AG08395 (cell line): ENCODE measurements at places on chromosomes 11 and 22.

DNA sequence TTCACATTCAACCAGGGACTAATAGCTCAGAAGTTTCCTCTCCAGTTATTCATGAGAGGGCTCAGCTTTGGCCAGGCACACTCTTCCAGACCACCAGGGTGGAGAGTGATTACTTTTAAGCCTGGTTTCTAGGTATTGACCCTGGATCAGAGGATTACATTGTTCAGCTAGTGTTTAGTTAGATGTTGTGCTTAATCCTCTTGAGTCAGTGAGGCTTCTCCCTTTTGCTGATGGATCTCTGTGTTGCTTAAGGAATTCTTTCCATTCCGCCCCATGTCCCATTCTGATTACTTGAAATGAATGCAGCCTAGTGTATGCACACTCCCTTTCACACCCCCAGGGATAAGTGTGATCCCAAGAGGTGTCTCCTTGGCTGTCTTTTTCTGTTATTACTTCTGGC is 271.7 kb upstream of the ANO5 start:
- DNase-seq = no peak

DNA sequence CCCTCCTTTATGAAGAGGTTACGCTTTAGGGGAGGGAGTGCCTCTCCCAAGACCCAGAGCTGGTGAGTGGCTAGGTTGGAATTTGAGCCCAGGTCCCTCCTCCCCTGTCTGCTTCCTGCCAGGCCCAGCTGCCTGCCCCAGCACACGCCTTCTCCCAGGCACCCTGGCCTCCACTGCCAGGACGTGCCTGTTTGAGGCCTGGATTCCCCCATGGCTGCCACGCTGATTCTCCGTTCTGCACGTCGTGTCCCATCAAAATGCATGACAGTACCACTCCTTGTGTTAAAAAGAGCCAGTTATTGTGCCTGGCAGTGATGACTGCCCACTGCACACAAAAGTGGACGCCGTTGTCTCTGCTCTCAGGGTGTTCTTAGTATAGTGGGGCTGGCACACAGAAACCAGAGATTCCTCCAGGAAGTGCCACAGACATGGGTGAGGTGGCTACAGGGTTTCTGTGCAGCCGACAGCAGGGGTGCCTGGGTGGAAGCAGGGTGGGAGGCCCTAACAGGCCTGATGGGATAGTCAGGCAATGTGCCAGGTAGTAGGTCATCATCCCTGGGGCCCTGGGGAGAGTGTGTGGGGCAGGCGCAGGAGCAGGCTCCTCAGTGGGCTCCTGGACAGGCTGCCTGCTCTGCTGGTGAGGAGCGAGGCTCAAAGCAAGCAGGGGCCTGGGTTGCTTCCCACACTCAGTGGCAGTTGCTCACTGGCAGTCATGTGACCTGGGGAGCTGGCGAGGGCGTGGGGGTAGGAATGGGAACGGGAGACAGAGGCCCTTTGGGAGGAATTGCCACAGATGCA is 24.2 kb downstream of the MED15 start:
- DNase-seq = peak; percentile 90

GRCh38 chr22:37782340-37783168 is 25.2 kb upstream of the GCAT start:
- peak; percentile 74 for DNase-seq

DNA sequence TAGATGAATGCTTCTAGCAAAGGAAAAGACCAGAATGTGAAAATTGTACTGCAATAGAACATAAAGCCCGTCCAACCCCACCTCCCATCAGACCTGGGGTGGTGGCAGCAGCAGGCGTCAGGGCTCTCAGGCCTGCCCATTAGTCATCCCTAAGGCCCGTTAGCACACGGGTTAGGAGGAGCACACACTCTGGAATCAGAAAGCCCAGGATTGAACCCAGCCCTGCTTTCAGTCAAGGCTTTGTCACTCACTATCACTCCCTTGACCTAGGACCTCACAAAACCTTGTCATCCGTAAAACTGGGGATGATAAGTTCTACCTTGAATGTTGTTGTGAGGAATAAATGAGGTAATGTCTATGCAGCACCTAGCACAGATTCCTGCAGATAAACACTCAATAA is 26.9 kb downstream of the MICAL3 start:
- no peak for DNase-seq

DNA sequence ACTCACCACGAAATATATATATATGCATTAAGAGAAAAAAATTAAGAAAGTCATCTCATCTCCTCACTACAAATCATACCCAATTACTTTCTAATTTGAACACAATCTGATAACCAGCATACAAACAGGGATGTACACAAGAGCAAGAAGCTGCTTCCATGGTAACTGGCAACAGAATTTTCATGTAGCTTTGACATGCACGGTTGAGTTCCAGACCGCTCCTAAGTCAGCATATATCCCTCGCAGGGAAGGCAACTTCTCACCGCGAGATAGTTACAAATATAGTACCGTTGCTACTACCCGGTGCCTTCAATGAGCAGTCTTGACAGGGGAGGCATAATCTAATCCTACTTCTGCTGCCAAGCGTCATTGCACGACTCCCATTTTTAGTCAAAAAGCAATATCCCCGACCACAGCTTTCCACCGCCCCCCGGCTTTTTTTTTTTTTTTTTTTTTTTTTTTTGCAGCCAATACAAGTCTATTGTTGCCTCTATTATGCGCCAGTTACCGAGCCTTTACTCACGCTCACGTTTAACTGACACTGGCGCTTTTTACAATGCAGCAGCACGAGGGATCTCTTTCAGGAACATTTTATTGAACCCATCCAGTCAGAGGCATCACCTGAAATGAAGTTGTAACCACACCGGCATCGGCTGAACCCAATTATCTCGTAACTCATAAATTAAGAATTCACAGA is 2.2 kb downstream of the CADM1 start:
- no peak for DNase-seq

- DNase-seq = no peak
These were observed 238.8 kb upstream of the SYN3 start for GRCh38 chr22:33296941-33297340.

- peak; percentile 67 for DNase-seq
These were observed 53.2 kb downstream of the GRIK4 start for GRCh38 chr11:120564573-120565311.

DNA sequence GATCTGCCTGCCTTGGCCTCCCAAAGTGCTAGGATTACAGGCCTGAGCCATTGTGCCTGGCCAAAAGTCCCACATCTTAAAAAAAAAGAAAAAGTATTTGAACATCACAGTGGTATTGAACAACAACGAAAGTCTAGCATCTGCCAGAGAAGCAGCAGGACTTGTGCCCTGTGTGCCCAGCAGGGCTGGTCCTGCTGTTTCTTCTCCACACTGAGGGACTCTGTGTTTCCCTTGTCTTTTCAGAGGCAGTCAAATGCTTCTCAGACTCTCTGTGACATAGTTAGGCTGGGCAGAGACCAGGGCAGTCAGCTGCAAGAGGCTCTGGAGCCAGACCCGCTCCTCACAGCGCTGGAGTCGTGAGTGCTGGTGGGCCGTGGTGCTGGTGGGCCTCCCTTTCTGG is 56.2 kb downstream of the SBF1 start:
- no peak for DNase-seq

DNA sequence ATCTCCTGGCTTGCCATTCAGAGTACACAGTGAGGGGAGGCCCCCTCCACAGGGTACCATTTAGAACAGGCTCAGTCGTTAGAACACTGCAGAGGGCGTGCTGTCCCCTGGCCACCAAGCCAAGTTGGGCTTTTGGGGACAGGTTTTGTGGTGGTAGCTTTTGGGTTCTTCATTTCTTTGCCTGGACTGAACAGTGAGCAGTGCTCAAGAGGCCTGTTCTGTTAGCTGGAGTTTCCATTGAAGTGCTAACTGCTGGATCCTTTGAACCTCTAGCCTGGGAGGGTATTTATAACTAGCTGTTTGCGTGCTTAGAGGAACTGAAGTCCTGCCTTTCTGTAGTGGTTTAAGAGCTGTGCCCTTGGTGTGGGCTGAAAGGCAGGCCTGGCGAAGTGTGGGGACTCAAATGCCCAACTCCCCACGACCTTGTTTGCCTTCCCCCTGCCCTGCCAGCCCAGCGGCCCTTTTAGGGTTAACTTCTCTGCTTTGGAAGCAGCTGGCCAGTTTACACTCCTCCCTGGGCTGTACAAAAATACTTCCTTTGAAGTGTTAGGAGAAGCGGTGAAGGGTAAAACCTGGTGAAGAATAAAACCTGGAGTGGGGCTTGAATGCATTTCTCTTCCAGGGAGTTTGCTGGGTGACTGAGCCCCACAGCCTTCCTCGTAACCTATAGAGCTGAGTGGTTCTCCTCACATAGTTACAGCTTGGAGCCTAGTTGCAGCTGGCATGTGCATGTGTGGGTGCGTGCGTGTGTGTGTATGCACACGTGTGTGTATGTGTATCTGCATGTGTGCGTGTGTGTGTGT is 34.6 kb downstream of the ZNRF3 start:
- peak; percentile 19 for DNase-seq

GRCh38 chr11:105241136-105241535 is 101.6 kb upstream of the CARD18 start:
- no peak for DNase-seq

- DNase-seq = no peak
These were observed 29.2 kb upstream of the DAGLA start for GRCh38 chr11:61650781-61651571.

DNA sequence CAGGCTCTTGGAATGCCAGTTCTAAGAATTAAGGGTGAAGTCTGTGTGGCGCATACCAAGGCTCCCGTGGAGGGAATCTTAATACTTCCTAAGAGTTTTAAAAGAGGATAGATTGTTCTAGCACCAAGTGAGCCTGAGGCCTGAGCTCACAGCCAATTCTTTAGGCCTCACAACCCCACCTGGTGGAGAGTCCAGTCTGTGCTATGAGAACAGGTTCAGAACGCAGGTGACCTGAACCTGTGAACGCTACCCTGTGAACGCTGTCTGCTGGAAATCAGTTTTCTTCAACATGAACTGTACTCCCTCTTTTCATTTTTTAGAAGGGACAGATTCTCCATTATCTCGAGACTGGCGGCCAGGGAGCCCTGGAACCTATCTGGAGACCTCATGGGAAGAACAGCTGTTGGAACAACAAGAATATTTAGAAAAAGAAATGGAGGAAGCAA is 43.2 kb upstream of the DLAT start:
- peak; percentile 33 for DNase-seq

DNA sequence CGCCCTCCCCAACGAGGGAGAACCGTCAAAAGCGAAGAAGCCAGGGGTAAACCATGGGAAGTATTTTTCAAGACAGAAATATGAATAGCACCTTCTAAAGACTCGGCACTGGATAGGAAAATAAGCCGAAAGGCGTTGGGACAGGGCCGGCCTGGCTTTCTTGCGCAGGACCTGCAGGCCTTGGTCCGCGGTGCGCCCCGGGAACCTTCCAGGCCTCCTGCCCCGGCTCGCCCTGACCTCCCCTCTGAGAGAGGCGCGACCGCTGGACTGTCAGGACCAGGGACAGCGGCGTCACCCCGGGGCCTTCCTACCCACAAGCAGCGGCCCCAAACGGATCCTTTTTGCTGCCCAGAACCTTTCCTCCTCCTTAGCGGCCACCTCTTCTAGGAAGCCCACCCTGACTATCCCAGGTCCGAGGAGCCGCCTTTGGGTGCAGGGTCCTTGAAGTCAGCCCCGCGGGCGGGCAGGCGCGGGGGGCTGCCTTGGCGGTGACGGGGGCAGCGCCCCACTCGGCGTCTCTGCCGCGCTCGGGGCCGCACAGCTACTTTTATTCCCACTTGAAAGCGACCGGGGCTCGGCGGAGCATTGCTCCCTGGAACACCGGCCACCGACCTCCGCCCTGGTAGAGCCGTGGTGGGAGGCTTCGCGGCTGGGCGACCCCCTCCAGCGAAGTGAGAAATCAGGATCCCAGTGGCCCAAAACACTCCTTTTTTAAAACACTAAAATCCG is 650 bp upstream of the MAPK11 start:
- DNase-seq = peak; percentile 72

- DNase-seq = no peak
These were observed 86.5 kb upstream of the HTATIP2 start for GRCh38 chr11:20277014-20277413.

- DNase-seq = no peak
These were observed 2.9 kb upstream of the LRRC10B start for GRCh38 chr11:61505640-61506155.

- DNase-seq = no peak
These were observed 134.9 kb upstream of the HSD17B12 start for GRCh38 chr11:43545610-43546009.

GRCh38 chr22:27687984-27688545 is 113.5 kb downstream of the MN1 start:
- DNase-seq = no peak

GRCh38 chr11:58930926-58931325 is 8.4 kb upstream of the GLYATL1 start:
- DNase-seq = no peak

- no peak for DNase-seq
These were observed 31.8 kb downstream of the RNF169 start for GRCh38 chr11:74780248-74781005.

- DNase-seq = peak; percentile 43
These were observed 1.1 kb upstream of the FBXO7 start for GRCh38 chr22:32473388-32473952.

DNA sequence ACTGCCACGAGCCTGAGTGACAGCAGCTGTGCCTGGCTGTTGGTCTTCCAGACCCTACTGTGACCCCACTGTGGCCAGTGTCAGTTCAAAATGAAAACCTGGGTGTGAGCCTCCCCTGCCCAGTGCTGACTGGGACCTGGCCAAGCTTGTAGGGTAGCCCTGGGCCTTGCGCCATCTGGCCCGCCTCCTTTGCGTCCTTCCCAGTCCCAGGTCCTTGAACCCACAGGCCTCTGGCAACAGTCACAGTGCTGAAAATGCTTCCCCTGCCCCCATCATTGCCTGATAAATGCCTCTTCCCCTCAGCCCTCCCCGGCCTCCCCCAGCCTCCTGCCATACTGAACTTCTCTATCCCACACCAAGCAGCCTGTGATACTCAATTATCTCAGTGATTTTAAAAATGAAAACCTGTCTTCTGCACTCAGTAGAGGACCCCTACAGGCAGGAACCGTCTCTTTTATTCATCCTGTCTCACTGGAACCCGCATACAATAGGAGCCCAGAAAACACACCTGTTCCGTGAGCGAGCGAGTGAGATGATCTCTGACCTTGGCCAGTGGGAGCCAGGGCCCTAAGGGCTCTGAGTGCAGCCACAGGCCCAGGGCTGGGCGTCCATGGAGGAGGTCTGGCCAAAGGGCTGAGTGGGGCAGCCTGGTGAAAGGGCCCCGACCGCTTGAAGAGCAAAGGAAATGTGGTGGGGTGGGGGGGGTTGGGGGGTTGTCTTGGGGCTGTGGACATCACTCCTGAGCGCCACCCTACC is 49.7 kb upstream of the TTLL12 start:
- DNase-seq = no peak

DNA sequence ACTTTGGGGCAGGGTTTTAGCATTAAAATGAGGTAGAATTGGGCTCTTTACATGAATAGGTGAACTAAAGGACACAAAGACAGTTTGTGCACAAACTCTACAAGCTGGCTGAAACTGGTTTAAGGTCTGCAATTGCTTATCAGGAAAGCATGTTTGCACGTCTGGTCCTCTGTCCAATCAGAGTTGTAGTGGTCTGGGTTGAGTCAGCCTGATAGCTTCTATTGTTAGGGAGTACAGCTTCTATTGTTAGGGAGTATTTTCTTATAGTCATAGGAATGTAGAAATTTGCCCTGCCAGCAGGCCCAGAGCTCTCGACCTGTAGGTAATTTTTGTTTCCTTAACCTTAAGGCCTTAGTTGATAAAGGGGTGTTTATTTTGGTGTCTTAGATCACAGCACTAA is 1422.4 kb downstream of the LRRC4C start:
- DNase-seq = no peak
